Posterior cingulate gyrus (tissue), 11 donors: ENCODE measurements at places on chromosomes 5 and 9.
A peak's percentile ranks its signal among the peaks of the same experiment; 100 is the strongest.

GRCh38 chr5:157574456-157575380 is 857 bp downstream of the ADAM19 start:
- peak; percentile 39 for DNase-seq

DNA sequence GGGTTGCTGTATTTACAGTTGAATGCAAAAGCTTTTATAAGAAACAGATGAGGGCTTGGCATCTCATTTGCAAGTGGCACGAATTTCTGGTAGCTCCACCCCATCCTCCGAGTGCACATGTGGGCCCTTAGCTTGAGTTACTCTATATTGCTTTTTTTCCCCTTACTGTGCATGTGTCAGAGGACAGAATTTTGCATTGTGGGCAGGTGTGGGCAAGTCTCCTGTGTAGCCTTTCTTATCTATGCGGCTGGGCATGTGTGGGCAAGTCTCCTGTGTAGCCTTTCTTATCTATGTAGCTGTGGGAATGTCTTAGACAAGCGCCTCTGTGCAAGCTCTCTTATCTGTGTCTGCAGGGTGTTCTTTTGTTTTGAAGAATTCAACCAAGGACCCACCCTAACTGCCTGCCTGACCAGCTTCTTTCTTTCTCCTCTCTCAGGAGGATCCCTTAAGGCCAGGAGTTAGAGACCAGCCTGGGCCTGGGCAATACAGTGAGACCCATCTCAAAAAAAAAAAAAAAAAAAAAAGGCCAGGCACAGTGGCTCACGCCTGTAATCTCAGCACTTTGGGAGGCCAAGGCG is 34.1 kb upstream of the SIL1 start:
- no peak for DNase-seq

DNA sequence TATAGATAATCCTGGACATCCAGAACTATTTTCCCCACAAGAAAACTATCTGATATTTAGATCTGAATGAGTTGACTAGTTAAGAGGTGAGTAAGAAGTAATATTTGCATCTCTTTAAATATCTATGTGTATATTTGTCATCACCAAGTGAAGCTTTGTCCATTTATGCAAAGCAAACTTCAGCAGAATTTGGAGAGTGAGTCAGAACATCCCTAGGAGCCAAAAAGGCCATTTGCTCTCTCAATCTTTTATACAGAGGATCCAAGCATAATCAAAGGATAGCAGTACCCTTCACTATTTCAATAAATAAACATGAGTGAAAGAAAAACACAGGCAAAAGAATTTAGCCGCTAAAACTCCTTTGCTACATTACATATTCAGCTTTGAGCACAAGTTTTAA is 454.4 kb downstream of the NR2F1-AS1 start:
- no peak for DNase-seq

GRCh38 chr5:149470942-149471341 is 80.3 kb downstream of the CSNK1A1 start:
- DNase-seq, result no peak

DNA sequence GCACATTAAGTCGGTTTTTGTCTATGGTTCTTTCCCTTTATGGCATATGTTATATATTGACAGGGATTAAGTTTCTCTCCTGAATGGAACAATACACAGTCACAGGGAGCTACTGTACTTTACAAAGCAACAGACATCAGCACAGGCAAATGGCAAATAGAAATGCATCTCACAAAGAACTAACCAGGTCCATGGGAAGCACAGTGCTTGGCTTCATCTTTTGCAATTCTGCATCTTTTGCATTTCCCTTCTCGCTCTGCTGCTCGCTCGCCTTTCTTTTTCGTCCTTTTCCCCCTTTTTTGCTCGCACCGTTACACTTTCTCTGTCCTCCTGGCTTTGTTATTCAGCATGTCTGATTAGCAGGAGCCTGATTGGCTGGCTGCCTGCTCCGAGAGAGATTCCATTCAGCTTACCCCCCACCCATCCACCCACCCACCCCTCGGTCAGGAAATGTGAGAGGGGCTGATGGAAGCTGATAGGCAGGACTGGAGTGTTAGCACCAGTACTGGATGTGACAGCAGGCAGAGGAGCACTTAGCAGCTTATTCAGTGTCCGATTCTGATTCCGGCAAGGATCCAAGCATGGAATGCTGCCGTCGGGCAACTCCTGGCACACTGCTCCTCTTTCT is at the start of gene ADAMTSL1:
Gene ADAMTSL1, plus strand, starts transcription at position 502 of the 628 bp plus-strand sequence. Its CDS starts 80 bp downstream, at position 582.
- DNase-seq, result peak; percentile 34

- no peak for DNase-seq
Observed at GRCh38 chr5:169350759-169351240, 49.9 kb upstream of the SLIT3 start.

DNA sequence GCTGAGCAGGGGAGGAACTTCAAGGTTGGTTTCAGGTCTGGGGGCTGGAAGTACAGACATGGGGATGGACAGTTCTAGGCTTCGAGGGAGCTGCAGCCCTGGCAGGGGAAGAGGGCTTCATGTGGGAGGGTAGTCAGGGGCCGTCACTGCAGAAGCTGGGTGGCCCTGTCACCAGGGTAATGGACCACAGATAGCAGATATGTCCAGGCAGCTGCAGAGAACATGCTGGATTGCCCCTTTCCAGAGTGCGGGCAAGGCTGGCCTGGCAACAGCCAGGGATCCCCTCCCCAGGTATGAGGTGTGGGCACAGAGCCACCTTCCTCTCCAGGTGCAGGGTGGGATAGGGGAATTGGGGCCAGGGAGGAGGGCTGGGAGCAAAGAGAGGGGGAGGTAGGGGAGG is 206.5 kb downstream of the GADD45G start:
- no peak for DNase-seq

DNA sequence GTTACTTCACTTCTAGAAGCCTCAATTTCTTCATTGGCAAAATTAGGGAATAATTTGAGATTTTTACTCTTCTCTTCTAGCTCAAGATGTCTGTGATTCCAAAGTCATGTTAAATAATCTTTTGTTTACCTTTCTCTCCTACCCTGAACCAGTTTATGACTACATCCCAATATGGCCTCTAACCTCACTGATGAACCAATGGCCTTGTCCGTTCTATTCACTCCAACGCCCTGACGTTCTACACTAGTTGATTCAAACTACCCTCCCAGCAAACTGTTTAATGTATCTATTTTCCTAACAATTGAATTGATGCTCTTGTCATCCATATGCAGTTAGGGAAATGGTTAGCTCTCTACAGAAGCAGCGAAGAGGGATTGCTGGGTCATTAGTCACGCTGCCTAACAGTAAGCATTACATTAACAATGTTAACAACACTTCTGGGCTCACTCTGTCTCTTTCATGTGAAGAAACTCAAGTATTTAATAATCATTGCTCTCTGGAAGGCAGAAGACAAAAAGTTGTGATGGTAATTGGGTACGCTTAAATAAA is 38.0 kb downstream of the RAPGEF1 start:
- DNase-seq, result no peak

DNA sequence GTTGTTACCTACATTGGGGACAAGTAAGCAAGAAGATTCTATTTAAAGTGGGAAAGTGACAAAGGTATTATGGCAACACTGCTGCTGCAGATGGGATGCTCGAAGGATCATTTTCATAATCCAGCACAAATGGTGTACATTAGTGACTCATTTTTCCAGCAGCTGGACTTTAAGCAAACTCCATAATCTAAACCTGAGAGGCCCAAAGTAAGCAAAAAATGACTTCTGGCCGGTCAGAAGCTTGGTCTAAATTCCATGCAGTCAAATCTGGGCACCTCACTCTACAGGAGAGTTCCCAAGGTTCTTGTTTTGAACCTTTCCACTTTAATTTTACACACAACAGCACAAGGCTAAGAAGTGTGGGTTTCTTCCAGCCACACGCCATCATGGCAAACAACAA is 43.6 kb upstream of the TRAF1 start:
- no peak for DNase-seq

GRCh38 chr5:141560725-141561483 is 57.9 kb downstream of the DIAPH1 start:
- peak; percentile 55 for DNase-seq

- no peak for DNase-seq
Observed at GRCh38 chr5:68762201-68762600, 331.6 kb upstream of the SLC30A5 start.
